ENCODE measurements at places on chromosomes 11 and 22.

GRCh38 chr11:23990346-23991164, 506.3 kb upstream of the LUZP2 start:
- DNase-seq: no peak

DNA sequence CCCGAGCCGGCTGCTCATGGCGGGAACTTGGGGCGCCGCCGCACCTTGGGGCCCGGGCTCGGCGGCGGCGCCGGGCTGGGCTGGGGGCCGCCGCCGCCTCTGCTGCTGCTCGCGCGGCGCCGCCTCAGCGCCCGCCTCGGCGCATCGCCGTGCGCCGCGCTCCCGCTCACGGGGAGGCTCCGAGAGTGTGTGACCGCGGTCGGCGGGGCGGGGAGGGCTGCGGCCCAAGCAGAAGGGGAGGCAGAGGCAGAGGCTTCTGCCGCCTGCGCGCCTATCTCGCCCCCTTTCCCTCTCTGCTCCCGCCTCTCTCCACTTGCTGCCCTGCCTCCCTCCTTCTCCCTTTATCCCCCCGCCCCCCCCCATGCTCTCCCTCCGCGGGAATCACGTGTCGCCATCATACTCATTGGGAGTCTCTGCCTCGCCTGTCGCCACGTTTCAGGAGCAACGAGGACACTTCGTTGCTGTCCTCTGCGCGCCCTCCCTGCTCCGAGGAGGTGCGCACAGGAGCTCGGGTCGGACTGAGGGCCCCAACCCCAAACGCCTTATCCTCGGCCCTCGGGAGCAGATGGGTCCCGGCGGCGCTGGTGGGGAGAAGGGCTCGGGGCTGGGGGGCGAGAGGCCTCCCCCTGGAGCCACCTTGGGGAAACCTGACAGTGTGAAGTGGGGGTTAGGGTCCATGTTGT, at the start of gene GUCY1A2:
TSS of gene GUCY1A2 (minus strand) at position 258 of the 683 bp plus-strand sequence. CDS start 421 bp downstream, outside the sequence.
- DNase-seq: no peak

DNA sequence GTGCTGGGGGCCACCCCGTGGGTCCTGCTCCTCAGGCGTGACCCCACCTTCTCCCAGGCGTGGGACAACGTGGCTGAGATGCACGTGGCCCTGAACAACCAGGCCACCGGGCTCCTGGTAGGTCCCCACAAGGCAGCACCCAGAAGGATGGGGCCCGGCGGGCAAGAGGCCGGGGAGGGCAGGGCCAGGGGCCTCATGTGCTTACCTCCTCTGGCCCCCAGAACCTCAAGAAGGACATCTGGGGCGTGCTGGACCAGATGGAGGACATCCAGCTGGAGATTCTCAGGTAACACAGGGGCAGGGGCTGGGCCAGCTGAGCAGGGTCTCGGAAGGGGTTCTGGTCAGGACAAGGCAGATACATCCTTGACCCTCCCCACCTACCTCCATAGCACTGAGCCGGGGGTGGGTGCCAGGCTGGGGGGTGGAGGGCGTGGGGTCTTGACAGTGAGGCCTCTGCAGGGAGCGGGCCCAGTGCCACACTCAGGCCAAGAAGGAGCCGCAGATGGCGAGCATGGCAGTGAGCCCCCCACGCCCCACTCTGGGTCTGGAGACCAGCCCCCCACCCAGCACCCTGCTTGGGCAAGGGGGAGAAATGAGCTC, 186.3 kb downstream of the IGLL1 start:
- no peak for DNase-seq

DNA sequence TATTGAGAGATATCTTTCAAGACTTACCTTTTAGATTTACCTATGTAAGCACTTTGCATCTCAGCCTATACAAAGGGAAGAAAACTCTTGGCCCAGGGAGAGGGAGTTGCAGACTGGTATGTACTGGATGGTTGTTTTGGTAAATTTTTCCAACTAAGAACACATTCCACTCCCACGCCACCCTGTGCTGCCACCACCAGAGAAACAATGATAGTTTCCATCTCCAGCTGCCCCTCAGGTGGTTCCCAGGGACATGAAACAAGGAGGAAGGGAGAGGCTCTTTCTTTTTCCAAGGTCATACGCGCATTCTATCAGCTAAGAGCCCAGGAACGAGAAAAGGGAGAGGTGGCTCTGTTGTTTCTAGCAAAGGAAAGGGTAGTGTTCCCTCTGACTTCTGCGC, 34.4 kb downstream of the CCDC34 start:
- no peak for DNase-seq

DNA sequence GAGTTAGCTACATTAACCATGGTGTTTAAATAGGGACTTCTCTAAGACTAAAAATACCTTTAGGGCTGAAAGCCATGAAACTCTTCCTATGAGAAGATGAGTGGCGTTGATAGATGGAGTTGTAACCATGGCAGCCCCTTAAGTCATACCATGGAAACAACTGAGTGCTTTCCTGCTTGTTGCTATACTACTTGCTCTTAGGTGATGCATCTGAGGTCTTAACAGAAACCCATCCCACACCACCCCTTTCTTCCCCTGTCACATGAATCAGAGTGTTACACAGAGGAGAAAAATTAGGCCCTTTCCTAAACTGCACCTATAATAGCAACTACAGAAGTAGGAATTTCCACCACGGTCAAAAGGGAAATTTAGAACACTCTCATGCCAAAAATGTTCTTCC, 64.3 kb upstream of the ZC3H12C start:
- DNase-seq: no peak

DNA sequence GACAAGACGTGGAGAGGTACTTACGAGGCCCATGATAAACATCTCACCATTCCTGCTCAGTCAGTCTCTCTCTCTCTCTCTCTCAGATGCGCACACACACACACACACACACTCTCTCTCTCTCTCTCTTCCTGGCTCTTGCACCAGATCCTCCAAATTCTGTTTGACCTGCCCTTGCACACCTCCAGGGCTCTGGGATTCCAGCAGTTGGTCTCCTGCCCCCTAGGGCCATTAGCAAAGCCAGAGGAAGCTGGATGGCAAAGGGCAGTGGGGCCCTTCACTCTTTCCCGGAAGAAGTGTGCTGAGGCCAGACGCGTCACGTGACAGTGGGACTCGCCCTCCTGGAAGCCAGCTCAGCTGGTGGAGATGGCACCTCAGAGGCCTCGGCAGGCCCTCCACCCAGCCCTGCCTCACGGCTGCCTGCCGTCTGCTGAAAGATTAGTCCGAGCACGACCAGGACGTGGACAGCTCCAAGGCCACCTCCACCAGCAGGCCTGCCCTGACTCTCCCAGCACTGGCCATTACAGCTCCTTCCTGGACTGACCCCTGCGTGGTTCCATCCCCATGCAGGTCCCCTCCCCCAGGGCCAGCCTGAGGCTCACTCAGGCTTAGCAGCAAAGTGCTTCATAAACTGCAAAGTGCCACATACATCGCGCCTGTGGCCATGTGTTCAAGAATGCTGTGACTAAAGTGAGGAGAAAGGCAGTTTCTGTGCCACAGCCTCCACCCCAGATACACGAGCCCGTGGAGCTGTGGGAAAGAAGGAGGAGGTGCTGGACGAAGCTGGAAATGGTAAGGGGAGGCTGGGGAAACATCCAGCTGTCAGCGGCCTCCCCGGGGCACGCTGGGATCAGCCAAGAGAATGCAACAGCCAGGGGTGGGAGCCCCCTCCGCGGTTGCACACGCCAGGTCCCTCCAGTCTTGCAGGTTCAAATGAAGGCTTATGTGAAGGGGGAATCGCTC, 3.7 kb downstream of the PDGFB start:
- peak; percentile 60 for DNase-seq

- DNase-seq: no peak
These were observed 7.6 kb downstream of the NECTIN1 start for GRCh38 chr11:119721129-119722120.

- DNase-seq: no peak
These were observed 4.2 kb downstream of the TCN2 start for GRCh38 chr22:30611197-30611596.

- peak; percentile 29 for DNase-seq
These were observed 32.7 kb upstream of the TXNRD2 start for GRCh38 chr22:19974268-19974861.

GRCh38 chr11:58739725-58740430, 8.1 kb upstream of the GLYAT start:
- DNase-seq: no peak

DNA sequence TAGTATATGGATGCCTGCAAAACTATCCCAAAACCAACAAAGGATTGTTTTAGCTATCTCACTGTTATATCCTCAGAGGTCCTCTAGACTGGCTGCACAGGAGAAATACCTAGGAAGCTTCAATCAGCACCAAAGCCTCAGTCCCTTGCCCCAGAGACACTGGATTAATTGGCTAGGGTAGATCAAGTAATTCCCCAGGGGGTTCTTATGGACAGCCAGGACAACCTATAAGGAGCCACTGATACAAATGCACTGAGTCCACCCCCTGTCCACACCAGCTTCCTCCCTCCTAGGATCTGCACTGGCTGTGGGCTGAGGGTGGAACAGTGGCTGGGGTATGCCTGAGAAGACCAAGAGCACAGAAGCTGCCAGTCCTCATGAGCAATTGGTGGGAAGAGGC, 16.3 kb downstream of the ADORA2A start:
- DNase-seq: no peak

DNA sequence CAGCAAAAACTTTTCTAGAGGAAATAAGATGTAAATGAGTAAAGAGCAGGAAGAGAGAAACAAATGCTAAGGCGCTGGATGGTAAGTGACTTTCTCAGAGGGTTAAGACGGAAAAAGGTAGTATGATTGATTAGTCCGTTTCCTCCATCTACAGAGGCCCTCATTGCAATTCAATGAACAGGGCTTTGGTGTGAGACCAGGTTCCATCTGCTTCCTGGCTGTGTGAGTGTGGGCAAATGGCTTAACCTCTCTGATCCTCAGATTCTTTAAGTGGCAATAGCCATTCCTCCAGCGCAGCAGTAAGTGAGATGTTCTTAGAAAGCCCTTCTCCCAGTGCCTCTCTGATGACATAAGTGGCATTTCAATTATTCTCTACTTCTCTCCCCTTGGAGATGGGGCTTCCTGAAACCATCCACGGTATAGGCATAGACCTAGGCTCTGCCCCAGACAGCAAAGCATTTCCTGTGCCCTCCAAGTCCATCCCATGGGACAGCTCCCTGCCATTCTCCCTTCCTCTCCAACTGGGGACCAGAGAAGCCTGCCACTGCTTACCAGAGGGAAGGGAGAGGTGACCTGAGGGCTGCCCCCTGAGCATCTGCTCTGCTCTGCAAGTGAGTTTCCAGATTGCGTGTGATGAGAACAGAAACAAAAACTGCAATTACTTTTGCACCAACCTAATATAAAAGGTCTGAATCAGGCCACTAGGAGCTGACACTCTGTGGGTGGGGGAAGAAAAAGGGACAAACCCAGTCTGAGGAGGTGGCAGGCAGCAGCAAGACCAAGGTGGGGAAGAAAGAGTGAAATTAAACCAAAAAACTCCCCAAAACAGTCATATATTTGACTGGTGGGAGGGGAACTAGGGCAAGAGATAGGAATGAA, 12.7 kb upstream of the CD44 start:
- DNase-seq: peak; percentile 57

- DNase-seq: no peak
These were observed 1.6 kb downstream of the TMEM132A start for GRCh38 chr11:60925868-60926267.

DNA sequence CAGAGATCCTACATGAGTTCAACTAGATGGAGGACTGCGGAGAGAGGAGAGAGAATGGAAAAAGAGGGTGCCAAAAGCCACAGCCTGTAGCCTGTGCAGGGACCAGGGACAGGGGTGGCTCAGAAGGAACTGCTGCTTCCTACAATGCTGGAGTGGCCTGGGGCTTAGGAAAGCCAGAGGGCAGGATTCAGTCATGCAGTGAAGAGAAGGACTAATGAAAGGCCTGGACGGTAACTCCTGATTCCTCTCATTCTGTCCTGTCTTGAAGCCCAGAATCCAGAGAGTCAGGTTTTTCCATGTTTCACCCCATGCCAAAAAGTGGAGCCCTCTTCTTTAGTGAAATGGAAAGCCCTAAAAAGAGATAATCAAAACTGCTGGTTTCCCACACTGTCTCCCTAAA, 48.4 kb upstream of the INCENP start:
- no peak for DNase-seq

GRCh38 chr11:8676458-8676857, 6.0 kb downstream of the TRIM66 start:
- DNase-seq: no peak

- DNase-seq: no peak
These were observed 18.5 kb downstream of the SLC35F2 start for GRCh38 chr11:107840129-107840484.

DNA sequence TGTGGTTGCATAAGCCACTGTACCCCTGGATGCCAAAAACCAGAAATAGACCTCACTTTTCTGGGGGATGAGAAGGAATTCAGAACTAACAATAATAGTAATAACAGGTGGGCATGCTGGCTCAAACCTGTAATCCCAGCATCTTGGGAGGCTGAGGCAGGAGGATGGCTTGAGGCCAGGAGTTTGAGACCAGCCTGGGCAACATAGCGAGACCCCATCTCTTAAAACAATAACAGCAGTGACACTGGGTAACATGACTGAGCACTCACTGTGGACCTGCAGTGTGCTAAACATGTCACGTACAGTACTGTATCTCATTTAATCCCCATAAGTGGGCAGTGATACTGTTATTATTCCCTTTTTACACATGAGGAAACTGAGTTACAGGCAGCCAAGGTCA, 10.0 kb downstream of the FLRT1 start:
- DNase-seq: no peak

DNA sequence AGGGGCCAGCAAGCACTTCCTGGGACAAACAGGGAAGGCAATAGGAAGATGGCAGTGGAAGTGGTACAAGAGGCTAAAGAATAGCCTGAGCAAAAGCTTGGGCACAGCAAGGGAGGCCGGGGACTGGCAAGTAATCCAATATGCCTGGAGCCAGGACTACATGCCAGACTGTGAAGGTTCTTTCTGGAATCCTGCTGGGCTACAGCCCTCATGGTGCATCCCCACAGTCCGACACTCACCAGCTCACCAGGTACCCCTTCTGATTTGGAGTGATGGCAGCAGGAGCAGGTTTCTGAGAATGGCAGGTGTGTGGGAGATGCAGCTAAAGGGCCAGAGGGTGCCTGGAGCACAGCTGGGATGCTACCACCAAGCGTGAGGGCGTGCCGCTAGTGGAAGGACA, 32.2 kb upstream of the POGLUT3 start:
- no peak for DNase-seq

DNA sequence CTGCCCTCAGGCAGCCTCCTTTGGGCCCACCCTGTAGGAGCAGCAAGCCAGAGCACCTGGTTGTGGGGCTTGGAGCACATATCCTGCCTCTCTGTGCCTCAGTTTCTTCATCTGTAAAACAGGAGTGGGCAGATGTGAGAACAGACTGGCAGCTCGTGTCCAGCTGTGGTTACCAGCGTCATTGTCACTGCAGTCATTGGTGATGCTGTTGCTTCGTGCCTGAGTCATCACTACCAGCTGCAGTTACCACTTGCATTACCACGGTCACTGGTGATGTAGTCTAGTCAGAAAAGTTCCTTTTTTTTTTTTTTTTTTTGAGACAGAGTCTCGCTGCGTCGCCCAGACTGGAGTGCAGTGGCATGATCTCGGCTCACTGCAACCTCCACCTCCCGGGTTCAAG, 20.4 kb downstream of the RSPH14 start:
- no peak for DNase-seq

GRCh38 chr11:96472085-96472484, 82.3 kb downstream of the JRKL start:
- no peak for DNase-seq

Data from CD4-positive, alpha-beta T cell treated with Interleukin-12 subunit alpha and Interleukin-12 subunit beta, for 1 hour (primary cell).